ENCODE measurements at places on chromosomes 16 and 17.
A peak's percentile ranks its signal among the peaks of the same experiment; 100 is the strongest.

DNA sequence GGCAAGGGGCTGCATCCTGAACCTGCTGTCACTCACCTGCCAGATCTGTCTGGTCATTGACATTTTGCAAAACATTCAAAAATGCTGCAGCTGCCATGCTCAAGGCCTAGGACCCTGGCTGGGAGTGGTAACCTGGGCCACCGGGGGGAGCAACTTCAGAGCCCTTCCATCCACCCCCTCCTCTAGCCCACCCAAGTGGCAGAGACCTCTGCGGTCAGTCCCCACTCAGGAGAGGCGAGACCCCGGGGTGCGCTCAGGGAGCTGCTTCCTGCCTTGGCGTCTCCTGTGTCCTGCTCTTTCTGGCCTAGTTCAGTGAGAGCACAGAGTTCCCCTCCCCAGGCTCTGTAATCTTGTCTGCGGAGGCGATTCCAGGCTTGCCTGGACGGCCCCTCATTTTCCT lies 108.8 kb downstream of the CCDC182 start:
- DNase-seq = no peak

- no peak for DNase-seq
Observed at GRCh38 chr16:12461201-12461600, 342.5 kb downstream of the CPPED1 start.

- no peak for DNase-seq
Observed at GRCh38 chr17:82681547-82681946, 17.0 kb downstream of the RAB40B start.

DNA sequence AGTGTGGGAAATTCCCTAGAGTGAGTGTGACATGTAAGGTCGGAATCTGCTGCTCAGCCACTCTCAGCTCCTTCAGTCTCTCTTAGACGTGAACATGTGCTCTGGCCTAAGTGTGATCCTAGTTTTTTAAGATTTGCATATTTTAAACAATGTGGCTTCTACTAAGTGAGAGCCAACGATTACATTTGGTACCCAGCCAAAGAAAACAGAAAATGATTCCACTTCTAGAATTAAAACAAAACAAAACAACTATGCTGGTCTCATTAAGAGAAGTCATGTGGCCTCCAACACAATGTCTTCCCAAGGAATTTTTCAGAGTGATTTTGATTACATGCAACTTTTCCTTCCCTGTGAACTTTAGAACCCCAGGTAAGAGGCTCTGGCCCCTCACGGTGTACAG lies 10.1 kb downstream of the TMEM238L start:
- no peak for DNase-seq

GRCh38 chr17:10125531-10126275 lies 72.7 kb downstream of the GAS7 start:
- no peak for DNase-seq

DNA sequence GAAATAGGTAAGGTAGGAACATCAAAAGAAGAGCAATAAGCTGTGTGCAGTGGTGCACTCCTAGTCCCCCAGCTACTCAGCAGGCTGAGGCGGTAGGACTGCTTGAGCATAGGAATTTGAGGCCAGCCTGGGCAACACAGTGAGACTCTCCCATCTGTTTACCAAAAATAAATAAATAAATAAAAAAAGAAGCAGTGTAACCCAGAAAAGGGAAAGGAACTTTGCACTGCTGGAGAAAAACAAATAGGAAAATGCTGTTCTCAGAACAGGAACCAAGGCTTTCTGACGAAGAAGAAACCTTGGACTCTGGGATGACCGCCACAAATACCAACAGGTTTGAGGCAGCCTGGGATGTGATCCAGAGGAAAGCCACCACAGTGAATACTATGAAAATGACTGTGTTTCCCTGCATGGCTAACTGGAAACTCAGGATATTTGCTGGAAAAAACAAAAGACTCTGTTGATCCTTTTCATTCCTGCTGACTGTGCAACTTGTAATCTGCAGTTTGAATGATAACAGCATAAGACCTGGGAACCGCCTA lies 41.2 kb downstream of the TTC19 start:
- DNase-seq = no peak

DNA sequence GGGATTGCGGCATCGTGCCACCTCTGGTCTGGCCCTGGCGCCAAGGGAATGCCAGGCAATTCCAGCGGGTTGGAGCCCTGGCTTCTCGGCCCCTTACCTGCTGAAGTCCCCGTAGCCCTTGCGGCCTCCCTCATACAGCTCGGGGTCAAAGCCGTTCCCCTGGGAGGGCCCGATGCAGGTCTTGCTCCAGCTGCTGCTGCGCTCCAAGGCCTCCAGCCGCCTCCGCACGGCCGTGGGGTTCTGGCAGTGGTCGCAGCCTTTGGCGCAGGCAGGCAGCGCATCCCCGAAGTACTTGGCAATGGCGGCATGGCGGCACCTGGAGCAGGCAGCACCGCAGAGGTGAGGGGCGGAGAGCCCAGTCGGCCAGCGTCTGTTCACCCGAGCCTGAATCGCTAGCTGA lies 1.9 kb upstream of the SMIM5 start:
- DNase-seq = no peak

DNA sequence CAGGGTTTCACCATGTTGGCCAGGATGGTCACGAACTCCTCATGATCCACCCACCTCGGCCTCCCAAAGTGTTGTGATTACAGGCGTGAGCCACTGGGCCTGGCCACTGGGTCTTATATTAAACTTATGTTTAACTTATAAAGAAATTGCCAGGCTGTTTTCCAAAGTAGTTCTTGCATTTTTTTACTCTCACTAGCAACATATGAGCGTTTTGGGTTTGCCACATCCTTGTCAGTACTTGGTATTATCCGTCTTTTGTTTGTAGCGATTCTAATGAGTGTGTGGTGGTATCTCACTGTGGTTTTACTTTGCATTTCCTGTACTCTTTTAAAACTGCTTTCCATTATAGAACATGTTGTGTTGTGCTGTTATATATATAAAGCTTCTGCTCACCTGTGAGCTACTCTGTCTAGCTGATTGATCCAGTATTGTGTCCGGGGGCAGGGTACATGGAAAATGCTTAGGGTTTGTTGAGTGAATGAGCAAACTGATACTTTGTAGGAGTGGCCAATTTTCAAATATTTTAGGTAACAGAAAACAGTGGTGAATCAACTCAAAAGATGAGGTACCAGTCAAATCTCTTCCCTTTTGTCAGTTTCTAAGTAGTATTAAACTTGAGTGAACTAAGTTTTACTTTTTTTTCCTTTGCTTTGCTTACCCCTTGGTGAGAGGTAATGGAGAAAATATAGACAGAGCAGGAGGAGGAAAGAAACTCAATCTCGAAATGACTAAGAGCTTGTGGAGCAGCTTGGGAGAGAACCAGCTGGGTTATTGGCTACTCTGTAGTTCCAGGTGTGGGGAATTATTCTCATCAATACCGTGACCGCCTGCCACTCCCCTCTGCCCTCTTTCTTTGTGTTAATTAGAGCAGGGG lies 75.8 kb downstream of the PITPNC1 start:
- DNase-seq = peak; percentile 40

DNA sequence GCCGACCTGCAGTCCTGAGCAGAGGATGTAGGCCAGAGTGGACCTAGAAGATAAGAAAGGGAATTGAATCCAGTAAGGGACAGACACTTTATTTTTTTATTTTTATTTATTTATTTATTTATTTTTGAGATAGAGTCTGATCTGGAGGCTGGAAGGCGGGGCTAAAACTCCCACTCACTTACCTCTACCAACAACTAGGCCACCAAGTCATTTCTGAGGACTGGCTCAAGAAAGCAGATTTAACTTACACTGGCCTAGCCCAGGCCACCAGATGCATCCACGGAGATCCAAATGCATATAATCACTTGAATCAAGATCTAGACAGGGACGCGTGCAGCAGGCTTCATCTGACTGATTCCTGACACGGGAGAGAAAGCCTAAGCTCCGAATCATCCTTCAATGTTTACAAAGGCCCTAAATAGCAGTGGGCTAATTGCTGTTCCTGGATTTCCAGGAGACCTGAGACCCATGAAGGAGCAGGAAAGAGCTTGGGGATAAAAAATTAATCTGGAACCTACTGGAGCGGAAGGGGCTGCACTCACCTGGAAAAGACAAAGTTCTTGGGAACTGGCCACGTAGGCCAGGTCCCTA lies 1.1 kb upstream of the ALOX12 start:
- no peak for DNase-seq

Data from activated naive CD8-positive, alpha-beta T cell treated with anti-CD3 and anti-CD28 coated beads for 36 hours (primary cell).